ENCODE measurements at places on chromosomes 6 and 20. TPM values are rescaled to one million over a fixed set of nuclear protein-coding genes. Genes with fewer than 3 reads are reported as not detected.
A peak's percentile ranks its signal among the peaks of the same experiment; 100 is the strongest.

DNA sequence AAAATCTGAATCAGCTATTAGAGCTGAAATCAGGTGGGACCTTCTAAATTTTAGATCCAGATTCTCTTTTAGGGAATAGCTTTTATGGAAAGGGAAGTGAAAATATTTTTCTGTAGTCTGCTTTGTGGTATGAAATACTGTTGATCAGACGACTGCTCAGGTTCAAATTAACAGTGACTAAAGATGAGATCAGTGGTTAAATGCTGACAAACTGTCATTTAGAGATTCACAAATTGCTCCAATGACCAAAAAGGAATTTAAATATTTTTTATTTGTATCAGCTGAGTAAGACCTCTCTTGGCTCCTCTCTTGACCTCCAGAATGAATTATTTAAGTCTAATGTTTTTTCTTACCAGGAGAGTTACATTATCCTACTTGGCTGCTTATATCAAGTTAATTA, 77.3 kb downstream of the KCNQ5 start:
- DNase-seq = peak; percentile 23

GRCh38 chr20:15185322-15185721, 847.9 kb upstream of the FLRT3 start:
- peak; percentile 31 for DNase-seq

DNA sequence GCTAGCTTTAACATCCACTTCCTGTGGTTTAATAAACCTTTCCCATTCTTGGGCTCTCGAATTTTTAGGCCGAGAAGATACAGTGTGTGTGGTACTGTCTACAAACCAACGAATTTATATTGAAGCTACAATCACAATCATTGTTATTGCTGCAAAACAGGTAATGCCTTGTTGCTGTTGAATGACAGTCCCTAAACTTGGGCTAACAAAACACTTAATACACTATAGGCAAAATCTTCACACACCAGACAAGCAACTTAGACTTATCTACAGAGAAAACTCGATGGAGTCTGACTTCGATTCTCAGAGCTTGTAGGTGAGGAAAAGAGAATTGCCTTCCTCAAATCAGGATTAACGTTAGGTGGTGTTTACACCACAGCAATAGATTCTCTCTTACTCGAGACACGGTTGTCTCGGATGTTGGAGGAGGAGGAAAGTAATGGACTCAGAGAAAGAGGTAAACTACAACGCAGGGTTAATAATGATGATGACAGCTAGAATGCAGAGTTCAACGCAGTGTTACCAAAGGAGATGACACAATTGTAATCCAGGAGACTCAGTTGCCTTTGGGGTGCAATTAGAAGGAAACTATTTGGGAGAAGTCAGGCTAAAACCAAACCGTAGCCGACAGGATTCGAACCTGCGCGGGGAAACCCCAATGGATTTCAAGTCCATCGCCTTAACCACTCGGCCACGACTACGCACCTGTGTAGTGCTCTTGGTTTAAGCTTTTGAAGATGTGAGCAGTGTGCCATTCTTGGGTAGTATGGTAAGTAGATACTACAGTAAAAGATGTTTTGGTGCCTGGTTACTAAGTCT, 32.5 kb upstream of the ZNF184 start:
- peak; percentile 88 for DNase-seq

Gene ID4
- total RNA-seq = 2.8 TPM

Gene RAB23
- total RNA-seq = 27.7 TPM

- DNase-seq = peak; percentile 55
Observed at GRCh38 chr6:89895276-89895874, 1.1 kb downstream of the GJA10 start.

Gene EPHA7
- total RNA-seq = not detected

Gene ATF6B
- 11.1 TPM for total RNA-seq

- DNase-seq = no peak
Observed at GRCh38 chr6:165820934-165821333, 157.9 kb upstream of the PDE10A start.

- no peak for DNase-seq
Observed at GRCh38 chr6:127206531-127207095, 60.1 kb upstream of the RNF146 start.

Gene FAM209A
- total RNA-seq = not detected

GRCh38 chr6:78829407-78829806, 37.9 kb upstream of the IRAK1BP1 start:
- DNase-seq = no peak

- peak; percentile 75 for DNase-seq
Observed at GRCh38 chr6:6547110-6547879, 41.2 kb upstream of the LY86 start.

DNA sequence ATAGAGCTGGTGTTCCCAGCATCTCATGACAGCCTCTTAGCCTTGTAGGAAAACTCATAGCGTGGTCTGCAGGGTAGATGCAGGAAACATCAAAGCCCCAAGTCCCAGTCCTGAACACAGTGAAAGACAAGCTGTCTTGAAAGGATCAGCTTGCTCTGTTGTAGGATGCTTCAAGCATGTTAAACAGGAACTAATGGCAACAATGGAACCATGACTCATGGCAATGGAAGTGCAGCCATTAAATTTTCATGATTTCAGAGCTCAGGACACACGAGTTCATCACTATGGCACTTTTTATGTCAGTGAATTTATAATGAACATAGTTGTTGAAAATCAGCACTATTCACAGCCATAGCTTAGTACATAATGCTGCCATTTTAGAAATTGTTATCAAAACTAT, 367.7 kb downstream of the KIF16B start:
- DNase-seq = peak; percentile 17

Gene GJA10
- not detected for total RNA-seq

Gene IRF4
- not detected for total RNA-seq

- DNase-seq = no peak
Observed at GRCh38 chr6:167807200-167807599, 19.5 kb upstream of the AFDN start.

Gene TRAPPC3L
- not detected for total RNA-seq

GRCh38 chr20:50170549-50171220, 17.2 kb upstream of the PEDS1 start:
- DNase-seq = no peak

Gene COL11A2
- under 0.01 TPM for total RNA-seq

GRCh38 chr20:3250091-3250504, 11.1 kb upstream of the SLC4A11 start:
- no peak for DNase-seq

Gene TGM6
- not detected for total RNA-seq

GRCh38 chr6:158648682-158649131, 1.1 kb upstream of the SYTL3 start:
- DNase-seq = peak; percentile 94

- DNase-seq = no peak
Observed at GRCh38 chr6:118319894-118320649, 228.0 kb upstream of the PLN start.

- no peak for DNase-seq
Observed at GRCh38 chr6:108779536-108780275, 68.5 kb upstream of the ARMC2 start.

Gene SLC35F1
- total RNA-seq = not detected

Gene TREM2
- total RNA-seq = 0.53 TPM

DNA sequence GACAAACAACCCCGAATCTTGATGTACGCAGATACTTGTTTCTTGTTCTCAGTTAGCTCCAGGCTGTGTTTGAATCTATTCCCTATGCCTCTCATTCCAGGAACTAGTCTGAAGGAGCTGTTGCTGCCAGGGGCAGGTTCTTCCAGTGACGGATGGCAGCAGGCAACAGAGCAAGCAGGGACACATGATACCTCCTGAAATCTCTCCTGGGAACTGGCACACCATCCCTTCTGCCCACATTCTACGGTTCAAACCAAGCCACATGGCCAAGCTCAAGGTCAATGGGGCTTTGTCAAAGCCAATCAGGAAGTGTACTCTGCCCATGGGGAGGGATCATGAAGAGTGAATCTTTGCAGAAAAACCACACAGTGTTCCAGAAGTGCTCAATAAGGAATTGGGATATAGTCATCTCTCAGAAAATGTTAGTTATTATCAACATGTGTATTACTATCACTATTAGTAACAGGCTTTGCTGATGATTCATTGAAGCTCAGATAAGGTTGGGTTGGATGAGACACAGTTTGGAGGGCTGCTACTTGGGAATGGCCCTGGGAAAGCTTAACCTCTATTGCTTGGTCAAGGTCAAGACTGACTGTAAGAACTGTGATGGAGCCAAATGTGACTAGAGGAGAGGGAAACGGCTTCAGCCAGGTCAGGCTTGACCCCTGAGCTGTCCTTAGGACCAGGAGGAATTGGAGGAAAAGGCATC, 454.9 kb downstream of the PTPRT start:
- no peak for DNase-seq

GRCh38 chr20:49508435-49509199, 26.1 kb upstream of the KCNB1 start:
- DNase-seq = peak; percentile 31

Gene SRSF12
- total RNA-seq = under 0.01 TPM

DNA sequence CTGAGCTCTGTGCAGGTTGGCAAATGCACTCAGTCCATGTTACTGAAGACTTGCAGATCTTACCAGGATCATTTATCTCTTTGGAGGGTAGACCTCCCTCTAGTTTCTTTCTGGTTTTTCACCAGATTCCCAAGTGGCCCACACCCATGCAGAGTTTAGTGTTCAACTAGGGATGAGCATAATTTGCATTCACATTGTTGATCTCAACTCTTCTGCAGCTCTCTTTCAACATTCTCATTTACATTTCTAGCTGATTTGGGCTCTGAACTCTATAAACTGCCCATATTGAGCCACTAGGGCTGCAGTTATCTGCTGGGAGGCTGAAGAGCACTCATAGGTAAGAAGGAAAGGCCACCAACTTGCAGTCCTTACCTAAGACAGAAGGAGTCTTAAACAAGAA, 17.9 kb upstream of the HLA-C start:
- no peak for DNase-seq

DNA sequence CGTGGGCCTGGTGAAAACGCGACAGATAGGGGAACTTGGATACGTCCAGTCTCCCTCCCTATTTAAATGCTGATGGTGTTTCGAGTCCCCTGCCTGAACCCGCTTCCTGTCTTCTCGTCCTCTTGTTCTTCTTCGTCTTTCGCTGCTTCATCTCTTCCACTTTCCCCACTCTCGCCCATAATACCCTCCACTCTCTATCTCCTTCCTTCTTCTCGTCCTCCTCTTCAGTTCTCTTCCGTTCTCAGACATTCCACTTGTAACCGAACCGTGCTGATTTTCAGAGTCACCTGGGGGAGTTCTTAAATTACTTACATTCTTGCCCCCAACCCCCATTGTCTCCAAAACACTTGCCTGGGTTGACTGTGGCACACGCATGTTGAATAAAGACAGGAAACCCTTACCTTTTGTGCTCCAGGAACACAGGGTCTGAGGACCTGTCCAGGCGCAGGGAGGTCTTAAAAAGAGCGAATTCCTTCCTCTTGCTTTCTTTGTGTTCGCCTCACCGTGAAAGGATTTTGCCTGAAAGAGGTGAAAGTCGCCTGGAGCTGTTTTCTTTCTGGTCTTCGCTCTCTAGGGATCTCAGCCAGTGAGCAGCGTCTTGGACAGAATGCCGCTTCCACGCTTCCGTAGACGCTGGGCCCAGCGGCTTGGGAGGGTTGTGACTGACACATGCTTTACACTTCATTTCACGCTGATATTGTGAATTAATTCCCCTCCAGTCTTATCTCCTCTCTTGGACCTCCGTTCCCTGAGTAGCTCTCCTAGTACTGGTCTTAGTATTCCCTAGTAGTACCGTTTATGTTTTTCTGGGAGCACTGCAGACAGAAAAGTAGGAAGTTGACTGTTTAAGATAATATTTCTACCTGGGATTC, 184.0 kb downstream of the GPX5 start:
- DNase-seq = no peak

- DNase-seq = no peak
Observed at GRCh38 chr20:51769976-51770615, 1.9 kb upstream of the ATP9A start.

- no peak for DNase-seq
Observed at GRCh38 chr20:39850821-39851330, 838.2 kb downstream of the MAFB start.

GRCh38 chr6:105476978-105477377, 74.1 kb upstream of the PREP start:
- no peak for DNase-seq
